ENCODE measurements at places on chromosomes 4 and X.

GRCh38 chr4:89949782-89950387 lies 55.2 kb downstream of the MMRN1 start:
- no peak for DNase-seq

- no peak for DNase-seq
Measured at GRCh38 chrX:7264399-7264798, 116.4 kb upstream of the PUDP start.

GRCh38 chr4:181151856-181152255 lies 1091.3 kb upstream of the TENM3 start:
- no peak for DNase-seq

- no peak for DNase-seq
Measured at GRCh38 chr4:110085131-110085530, 113.3 kb downstream of the ELOVL6 start.

- peak; percentile 97 for DNase-seq
Measured at GRCh38 chr4:185792384-185793115, 19.4 kb downstream of the SORBS2 start.

GRCh38 chrX:151687635-151688034 lies 7.6 kb upstream of the PRRG3 start:
- DNase-seq: no peak

- DNase-seq: no peak
Measured at GRCh38 chrX:142742581-142742980, 283.1 kb upstream of the SPANXN4 start.

- no peak for DNase-seq
Measured at GRCh38 chrX:148159796-148160195, 178.7 kb downstream of the FMR1NB start.

- DNase-seq: no peak
Measured at GRCh38 chr4:11503166-11503565, 74.5 kb upstream of the HS3ST1 start.

- no peak for DNase-seq
Measured at GRCh38 chr4:147284935-147285334, 196.0 kb upstream of the EDNRA start.

DNA sequence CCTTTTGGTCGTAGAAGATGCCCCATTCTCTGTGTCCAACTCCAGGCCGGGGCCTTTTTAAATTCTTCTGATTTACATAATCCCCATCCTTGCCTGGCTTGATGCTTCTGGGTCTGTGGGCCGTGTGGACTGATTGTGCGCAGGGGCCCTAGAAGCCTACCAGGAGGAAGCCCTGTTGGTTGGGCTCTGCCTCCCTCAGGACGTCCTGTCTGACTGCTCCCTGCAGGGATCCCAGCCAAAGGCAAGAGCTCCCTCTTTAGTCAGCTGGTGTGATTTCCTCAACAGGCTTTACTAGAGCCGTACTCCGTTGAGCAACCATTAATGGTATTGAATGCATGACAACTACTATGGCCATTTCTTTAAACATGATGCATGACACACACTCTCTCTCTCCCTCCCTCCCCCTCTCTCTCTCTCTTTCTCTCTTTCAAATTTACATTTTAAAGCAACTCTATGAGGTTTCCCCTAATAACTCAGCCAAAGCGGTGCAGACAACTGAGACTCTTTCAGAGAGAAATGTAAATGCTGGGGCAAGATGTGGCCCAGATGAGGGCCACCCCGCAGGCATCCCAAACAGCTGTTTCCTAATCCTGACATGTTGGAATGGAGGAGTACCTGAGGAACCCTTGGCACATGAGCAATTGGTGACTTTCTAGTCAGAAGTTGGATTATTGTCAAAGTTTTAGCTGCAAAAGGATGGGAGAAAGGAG lies 117.3 kb downstream of the DRD5 start:
- no peak for DNase-seq

- no peak for DNase-seq
Measured at GRCh38 chr4:63742882-63743281, 666.4 kb downstream of the TECRL start.

DNA sequence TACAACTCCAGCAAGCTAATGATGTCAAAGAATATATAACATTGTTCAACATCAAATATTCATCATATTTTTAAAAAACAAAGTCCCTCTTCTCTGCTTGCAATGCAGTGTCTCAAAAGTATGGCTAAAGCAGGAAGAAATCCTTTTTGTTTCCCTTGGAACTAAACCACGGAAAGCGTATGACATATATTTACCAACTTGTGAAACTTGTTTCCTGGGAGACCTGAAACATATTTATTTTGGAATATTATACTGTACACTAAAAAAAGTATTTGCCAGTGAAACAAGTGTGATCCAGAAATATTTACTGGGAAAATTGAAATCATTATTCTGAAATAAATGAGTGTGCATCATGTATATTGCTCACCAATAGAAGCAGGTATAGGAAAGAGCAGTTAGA lies 156.0 kb upstream of the ANKRD50 start:
- no peak for DNase-seq

DNA sequence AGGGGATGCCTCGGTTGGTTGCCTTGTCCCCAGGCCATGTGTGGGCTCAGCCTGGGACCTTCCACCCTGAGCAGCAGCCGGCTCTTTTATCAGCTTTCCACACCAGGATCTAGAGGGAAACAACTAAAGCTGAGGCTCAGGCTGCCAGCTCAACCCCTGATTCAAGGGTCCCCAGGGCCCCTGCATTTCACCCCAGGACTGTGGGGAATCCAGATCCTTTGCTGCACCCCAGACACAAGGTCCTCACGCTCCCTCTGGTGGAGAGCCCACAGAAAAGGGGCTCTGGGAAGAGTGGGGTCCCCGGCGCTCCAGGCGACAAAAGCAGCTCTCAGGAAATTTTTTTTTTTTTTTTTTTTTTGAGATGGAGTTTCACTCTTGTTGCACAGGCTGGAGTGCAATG lies 64.3 kb downstream of the ZFYVE28 start:
- no peak for DNase-seq

DNA sequence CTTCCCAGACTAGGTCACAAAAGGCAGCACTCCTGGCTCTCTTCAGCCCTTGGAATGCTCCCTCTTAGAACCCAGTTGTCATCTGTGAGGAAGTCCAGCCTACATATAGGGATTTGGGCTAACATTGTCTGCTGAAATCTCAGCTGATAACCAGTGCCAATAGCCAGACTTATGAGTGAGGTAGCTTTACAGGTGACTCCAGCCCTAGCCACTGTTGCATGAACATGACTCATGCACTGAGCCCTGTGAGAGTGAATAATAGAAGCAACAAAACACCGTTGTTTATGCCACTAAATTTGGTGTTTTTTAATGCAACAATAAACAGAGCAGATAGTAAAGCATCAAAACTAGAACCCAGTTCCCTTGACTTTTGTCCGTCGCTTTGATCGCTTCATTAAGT lies 433.2 kb downstream of the STIM2 start:
- DNase-seq: no peak

GRCh38 chr4:69689599-69689998 lies 36.6 kb upstream of the UGT2A1 start:
- peak; percentile 57 for DNase-seq

Data from astrocyte of the spinal cord (primary cell).